ENCODE measurements at places on chromosomes 5 and 9.

- no peak for DNase-seq
These were observed 100.2 kb downstream of the HINT1 start for GRCh38 chr5:131064669-131065371.

DNA sequence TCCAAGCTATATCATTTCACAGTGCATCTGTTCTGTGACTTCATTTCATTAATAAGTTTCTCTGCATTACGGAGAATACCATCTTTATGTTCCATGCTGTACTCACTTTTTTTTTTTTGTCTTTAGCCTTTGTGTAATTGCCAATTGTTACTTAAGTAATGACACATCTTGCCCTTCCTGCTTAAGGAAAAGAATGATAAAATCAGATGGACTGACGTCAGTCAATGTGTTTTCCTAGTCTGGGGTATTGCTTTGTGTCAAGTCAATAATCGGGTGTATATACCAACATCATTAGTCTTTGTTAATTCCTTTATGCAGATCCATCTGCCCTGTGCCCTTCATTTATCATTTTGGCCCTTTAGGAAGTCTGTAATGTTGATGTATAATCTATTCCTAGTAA is 133.5 kb downstream of the CD180 start:
- DNase-seq = no peak

GRCh38 chr5:40437452-40437861 is 242.3 kb upstream of the PTGER4 start:
- DNase-seq = peak; percentile 92

DNA sequence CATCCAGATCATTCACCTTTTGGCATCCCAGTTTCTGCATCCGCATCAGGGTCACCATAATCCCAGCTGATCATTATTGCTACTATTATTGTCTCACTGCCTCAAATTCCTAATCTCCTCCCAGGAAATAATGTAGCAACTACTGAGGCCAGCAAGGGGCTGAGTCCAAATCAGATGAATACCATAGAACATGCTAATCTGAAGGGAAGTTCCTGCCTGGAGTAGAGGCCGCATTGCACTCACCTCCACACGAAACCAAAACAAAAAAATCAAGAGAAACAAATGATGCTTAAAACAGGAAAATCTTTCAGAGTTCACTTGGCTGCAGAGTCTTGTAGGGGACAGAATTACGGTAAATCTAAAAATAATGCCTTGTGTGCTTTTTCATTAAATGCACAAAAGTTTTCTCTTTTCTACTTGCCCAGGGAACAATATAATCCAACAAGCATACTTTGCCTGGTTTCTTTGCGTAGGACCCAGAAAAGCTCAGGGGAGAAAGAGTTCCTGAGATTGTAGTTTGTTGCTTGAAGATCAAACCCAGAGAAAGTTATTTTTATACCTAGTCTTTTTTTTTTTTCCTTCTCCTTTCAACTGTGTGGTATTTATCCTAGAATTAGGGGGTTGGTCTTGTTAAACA is 87.7 kb upstream of the KLF4 start:
- DNase-seq = no peak

- DNase-seq = no peak
These were observed 50.3 kb upstream of the TMC1 start for GRCh38 chr9:72471096-72471495.

- peak; percentile 92 for DNase-seq
These were observed at the start of gene ZNF474 for GRCh38 chr5:122129306-122129705. Gene ZNF474, plus strand, starts transcription at chr5:122129546. Its CDS starts 22,445 bp downstream, at chr5:122151991.
